HCT116 (cell line): ENCODE measurements at places on chromosomes 12 and 14. TPM values are rescaled to one million over a fixed set of nuclear protein-coding genes. Genes with fewer than 3 reads are reported as not detected.

NGB gene
- not detected for total RNA-seq

P2RX7 gene
- total RNA-seq, result 1.5 TPM

RTN1 gene
- total RNA-seq, result 0.57 TPM

DNA sequence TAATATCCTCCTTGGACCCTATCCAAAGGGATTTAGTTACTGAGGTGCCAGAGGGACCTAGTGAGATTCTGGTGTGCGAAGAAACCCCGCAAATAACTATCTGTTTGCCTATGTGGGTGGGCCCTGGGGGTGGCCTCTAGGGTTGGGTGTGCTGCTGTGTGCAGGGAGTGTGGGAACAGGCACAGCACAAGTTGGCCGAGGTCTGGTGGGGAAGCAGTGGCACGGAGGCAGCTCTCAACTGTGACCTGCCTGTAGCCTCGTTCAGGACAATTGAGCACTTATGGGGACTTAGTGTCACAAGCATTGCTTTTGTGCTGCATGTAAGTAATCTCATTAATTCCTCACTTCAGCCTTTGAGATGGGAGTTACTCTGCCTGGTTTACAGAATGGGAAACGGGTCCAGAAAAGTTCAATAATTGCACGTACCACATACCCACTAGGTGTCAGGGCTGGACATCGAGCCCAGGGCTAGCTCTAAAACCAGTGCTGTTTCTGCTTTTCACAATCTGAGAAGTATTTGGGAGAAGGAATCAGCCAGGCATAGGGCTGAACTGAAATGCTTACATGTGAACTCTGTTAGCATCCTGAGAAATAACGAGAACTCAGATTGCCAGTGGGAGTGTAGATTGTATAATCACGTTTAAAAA lies 58.8 kb downstream of the TECPR2 start:
- no peak for DNase-seq

DNA sequence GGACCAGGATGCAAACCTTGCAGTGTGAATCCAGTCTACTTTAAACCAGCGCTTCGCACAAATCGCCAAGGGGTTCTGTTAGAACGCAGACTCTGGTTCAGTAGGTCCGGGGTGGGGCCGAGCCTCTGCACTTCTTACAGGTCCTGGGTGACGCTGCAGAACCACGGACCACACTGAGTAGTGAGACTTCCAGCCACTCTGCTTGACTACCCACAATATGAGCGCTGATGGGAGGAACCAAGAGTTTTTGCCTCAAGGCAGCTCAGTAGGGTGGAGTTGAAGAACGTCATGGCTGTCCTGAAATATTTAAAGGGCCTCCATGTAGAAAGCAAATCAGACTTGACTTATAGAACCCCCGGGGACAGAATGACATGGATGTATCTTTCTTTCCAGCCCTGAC lies 138.0 kb upstream of the CRY1 start:
- no peak for DNase-seq

- DNase-seq, result no peak
Observed at GRCh38 chr12:63937378-63938316, 93.1 kb downstream of the SRGAP1 start.

DNA sequence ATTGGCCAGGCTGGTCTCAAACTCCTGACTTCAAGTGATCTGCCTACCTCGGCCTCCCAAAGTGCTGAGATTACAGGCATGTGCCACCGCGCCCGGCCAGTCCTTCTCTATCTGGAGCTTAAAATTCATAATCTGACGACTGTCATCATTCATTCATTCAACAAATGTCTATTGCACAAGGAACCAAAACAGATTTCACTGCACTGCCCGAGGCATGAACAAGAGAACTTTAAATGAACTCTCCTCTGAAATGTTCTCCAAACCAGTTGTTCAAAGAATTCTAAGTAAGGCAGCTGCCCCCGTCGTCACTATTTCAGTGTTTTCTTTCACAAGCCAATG lies 44.8 kb upstream of the METAP2 start:
- no peak for DNase-seq

DNA sequence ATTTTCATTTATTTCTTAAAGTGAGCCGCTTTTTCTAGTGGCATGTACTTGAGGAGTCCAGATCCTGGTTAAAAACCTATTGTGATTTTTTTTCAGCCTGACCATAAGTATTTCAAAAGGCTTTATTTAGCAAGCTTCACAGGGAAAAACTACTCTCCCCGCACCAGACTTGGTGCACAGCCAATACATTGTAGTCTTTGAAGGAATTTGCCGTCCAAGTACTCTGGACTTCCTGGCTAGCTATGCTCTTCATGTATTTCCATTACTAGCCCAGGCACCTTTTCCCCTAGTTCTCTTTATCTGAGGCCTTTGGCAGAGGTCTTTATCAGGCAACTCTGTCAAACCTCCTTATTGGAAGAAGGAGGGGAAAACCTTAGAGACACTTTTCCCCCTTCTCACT lies 234.7 kb downstream of the CCDC91 start:
- no peak for DNase-seq

- DNase-seq, result peak; percentile 48
Observed at GRCh38 chr12:12916135-12916944, 25.0 kb downstream of the GPRC5A start.

DNA sequence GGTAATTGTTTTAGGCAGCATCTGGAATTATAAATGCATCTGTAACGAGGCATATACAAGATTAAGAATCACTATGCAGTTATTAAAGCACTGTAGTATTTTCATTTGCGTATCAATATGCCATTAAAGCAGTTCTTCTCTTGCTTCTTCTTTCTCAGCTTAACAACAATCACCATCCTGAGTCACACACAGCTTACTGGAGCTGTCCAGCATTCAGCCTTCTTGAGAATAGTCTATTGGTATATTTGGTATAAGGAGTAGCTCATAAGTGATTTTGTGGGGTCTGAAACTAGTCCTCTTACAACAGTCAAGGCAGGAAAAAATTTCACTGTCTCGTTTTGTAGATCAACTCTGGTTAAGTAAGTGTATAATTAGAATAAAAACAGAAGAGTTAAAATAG lies 523.0 kb upstream of the FOXG1 start:
- no peak for DNase-seq

- no peak for DNase-seq
Observed at GRCh38 chr12:65121049-65121955, at the start of gene WIF1. Gene WIF1, minus strand, starts transcription at chr12:65121305. Its CDS starts 114 bp downstream, at chr12:65121191.

DNA sequence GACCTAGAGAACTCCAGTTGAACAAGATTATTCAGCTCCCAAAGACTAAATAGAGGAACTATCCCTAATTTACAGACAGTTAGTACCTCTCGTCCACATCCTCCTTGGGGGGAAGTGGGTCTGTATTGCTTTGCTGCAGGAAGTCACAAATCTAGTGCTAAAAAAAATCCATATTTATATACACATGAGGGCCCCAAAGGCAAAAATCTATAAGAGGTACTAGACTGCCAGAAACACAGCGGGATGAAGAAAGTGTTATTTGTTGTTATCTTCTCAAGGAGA lies 190.1 kb downstream of the TTC8 start:
- no peak for DNase-seq
